ENCODE measurements at places on chromosomes 5 and 9. TPM values are rescaled to one million over a fixed set of nuclear protein-coding genes. Genes with fewer than 3 reads are reported as not detected.
A peak's percentile ranks its signal among the peaks of the same experiment; 100 is the strongest.

Gene PCDHA2
- 0.19 TPM for polyA plus RNA-seq

Gene GPX3
- polyA plus RNA-seq = 718 TPM

Gene ADRB2
- 0.13 TPM for polyA plus RNA-seq

Gene ABCA1
- polyA plus RNA-seq = 8.7 TPM

Gene TMEM174
- polyA plus RNA-seq = 0.34 TPM

Gene SH3TC2
- 0.85 TPM for polyA plus RNA-seq

GRCh38 chr5:37938076-37938852 is 98.4 kb upstream of the GDNF start:
- DNase-seq = no peak

GRCh38 chr5:135399794-135400542 is 937 bp upstream of the MACROH2A1 start:
- DNase-seq = no peak

Gene ENHO
- 0.82 TPM for polyA plus RNA-seq

Gene SLC6A18
- 1.2 TPM for polyA plus RNA-seq

DNA sequence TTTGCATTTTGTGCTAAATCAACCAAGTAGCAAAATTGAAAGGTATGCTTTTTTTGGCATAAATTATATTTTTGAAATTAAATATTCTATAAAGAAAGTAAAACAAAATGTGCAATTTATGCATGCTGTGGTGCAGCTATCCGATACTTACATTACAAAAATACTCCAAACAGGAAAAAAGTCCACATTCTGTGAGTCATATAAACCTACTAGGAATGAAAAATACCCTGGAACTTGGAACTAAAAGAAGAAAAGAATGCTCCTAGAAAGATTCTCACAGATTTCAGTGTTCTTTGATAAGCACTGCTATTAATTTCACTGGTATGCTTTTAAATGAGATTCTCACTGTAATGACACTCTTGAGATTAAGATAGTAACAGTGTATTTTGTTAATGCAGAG is 92.6 kb downstream of the OSMR start:
- DNase-seq = no peak

DNA sequence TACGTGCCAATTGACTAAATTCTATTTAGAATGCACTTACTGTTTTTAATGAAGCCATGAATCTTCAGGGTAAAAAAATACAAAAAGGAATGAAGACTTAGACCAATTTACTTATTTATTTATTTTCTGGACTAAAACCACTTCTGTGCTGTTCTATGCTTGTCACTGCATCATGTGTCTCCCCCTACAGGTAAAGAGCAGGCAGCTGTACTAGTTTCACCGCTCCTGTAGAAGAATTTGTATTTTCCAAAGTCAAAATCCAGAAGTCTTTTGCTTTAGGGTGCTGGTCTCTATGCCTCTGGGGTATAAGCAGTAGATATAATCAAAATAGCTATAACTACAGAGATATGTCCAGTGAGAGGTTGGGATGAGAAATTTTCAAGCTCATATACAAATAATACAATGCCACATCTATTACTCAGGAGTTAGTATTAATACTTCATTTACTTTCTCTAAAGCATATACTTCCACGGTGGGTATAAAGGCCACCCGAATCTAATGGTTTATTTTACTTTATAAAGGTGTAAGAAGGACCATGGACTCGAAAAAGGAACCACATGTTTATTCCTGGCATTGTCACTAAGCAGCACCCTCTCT is 591.5 kb downstream of the RAB3C start:
- DNase-seq = peak; percentile 35

DNA sequence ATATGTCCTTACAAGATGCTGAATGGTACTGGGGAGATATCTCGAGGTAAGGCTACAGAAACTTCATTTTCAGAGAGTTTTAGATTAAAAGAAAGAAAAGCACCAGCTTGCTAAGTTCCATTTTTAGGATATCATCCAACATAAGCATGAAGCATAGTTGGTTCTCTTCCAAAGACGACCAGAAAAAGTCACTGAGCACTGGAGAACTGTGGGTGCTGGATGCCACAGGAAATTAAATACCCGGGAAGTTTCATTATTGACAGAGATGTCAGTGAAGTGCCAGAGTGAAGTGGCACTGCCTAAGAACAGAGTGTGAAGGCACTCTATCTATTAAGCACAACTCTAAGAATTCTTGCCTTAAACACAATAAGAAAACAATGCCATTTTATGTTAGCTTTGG is 76.8 kb downstream of the PIK3R1 start:
- DNase-seq = no peak

GRCh38 chr5:35223787-35224395 is 6.4 kb downstream of the PRLR start:
- DNase-seq = no peak

- no peak for DNase-seq
Observed at GRCh38 chr5:27938989-27939388, 900.6 kb upstream of the CDH9 start.

DNA sequence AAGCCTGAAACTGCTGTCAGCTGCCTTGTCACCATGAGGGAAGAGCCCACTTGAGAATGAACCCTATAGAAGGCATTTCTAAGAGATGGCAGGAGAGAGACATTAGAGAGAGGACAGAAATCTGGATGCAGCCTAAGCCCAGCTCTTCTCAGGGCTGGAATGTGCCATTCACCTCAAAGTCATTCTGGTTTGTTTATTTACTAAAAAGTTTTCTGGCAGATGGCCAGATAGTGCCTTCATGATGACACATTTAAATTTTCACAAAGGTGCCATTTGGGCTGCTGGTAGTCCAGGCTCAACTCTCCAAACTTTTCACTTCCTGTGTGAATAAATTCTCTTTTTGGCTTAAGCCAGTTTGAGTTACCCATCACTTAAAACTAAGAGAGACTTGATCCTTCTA is 144.6 kb upstream of the ZNF366 start:
- DNase-seq = no peak

Gene PITX1
- not detected for polyA plus RNA-seq

DNA sequence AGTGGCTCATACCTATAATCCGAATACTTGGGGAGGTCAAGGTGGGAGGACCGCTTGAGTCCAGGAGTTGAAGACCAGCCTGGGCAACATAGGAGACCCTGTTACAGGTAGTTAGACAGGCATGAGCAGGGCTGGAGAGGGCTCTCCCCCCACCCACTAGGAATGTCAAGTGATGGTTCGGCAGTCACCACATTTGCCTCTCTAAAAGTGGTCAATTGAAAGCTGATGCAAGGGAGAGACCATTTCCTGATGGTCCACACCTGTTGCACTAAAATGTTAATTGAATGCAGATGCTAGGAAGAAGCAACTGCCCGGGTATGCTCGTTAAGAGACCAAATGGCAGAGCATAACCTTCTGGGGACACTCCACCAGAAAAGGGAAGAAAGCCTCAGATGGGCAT is 82.7 kb downstream of the SFXN1 start:
- no peak for DNase-seq

DNA sequence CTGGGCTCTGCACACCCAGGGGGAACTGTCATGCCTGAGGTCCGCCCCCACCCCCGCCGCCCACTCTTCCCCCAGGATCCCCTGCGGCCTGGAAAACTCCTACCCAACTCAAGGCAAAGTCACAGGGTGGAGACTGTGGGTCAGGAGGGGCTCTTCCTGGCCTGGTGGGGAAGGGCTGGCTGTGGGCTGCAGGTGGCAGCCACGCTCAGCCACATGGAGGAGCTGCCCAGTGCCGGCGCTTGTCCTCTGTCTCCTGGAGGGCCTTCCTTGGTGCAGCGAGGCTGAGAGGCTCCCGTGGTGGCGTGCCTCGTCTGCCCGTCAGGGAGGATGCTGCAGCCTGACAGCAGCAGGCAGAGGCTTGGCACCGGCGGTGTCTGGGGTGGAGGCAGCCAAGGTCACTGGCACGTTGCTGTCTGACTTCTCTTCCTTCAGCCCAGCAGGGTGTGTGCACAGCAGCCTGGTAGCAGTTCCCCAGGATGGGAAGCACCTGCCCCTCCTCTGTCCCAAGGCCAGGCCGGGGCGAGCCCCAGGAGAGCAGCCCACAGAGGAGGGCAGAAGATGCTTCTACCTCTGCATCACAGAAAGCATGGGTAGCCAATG is 78.1 kb downstream of the ADAMTS2 start:
- no peak for DNase-seq

DNA sequence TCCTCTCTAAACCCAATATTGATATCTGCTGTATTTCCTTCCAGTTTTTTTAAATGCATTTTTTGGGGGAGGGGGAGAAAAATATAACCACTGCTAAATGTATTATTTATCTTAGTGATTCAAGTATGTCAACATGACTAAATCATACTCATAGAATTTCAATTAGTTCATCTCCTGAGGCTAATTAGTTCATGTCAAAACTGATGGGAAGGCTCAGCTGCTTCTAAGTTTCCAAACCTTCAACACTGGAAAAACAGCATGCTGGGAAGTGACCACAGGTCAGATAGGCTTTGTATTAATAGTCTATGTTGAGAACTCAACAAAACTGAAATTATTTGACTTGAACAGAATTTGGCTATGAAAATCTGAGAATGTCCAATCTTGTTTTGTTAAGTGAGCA is 118.7 kb downstream of the TTLL11 start:
- no peak for DNase-seq

Gene HTR4
- polyA plus RNA-seq = not detected

Gene DNAI1
- polyA plus RNA-seq = 0.15 TPM

DNA sequence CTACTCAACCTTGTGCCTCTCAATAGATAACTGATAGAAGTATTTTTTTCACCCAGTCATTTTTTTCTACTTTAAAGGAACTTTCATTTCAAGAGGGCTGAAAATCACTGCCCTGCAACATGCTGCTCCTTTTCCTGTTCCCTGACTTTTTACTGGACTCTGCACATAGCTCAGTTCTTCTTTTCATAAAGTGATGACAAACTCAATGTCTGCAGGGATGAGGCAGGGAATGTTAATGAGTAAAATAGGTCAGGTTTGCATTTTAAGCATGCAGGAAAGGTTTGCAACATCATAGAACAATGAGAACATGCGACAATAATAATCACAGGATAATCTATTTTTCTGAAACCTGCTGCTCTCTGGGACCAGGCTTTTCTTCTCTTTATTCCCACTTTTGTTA is 172.2 kb upstream of the SGCD start:
- DNase-seq = no peak

DNA sequence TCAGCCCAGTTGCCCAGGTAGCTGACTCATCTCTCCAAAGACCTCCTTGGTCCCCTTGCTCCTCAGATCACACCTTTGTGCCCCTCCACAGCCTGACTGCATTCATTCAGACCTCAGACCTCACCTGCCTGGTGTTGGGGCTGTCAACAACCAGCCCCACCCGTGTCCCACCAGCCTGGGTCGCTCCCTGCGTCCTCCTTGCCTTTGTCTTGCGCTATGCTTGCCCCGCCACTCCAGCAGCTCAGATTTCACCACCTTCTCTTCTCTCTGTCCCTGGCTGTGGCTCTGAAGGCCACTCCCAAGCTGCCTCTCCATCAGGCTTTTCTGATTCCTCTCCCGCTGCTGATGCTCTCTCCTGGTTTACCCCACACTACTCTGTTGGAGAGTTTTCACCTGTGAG is 103.5 kb downstream of the MVB12B start:
- no peak for DNase-seq

Gene FCN2
- polyA plus RNA-seq = 0.31 TPM

DNA sequence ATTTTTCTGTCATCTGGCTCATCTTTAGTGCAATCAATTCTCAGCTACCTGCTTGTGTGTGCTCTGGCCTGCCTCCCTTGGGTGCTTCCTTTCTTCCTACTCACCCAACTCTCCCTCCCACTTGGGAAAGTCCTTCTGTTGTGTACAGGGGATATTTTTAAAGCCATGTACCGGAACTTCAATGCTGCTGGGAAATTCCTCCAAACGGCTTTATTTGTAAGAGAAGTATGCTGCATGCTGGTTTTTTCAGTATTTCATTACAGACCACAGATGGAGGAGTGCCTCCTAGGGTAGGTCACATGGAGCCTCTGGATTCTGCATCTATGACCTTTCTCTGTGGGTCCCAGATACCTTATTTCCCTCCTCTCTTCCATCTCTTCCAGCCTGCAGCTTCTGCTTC is 5.4 kb upstream of the HMHB1 start:
- no peak for DNase-seq

Gene OR1K1
- not detected for polyA plus RNA-seq

DNA sequence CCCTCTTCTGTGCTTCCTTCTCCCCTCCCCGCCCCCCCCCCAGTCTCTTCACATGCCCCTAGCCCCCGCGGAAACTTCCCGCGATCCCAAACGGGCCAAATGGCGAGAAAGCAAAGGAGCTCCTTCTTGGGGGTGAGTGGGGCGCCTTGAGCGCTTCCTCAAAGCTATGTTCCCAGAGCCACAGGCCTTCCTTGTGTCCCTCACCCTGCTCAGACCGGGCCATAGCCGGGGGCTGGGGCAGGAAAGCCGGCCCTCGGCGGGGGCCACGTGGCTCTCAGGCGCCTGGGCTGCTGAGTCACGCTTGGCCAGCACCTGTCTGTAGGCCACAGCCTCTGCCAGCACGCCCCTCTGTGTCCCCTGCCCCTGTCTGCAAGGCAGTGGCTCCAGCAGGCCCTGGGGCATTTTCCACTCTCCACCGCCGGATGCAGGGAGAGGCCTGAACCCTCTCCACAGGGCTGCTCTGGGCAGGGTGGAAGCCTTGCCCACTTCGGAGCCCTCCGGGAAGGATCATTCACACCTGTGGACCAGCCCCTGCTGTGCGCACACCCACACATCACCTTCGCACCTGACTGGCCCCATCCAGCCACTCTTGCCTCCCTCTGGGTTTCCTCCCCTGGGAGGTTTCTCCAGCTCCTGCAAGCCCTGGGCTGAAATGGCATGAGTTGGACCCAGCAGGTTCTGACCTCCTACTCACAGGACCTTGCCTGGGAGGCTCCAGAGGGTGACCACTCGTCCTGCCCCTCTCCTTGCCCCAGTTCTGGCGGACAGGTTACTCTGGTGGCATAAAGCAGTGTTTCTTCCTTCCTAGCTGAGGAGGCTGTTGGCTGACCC is 1.2 kb upstream of the SQSTM1 start:
- no peak for DNase-seq

DNA sequence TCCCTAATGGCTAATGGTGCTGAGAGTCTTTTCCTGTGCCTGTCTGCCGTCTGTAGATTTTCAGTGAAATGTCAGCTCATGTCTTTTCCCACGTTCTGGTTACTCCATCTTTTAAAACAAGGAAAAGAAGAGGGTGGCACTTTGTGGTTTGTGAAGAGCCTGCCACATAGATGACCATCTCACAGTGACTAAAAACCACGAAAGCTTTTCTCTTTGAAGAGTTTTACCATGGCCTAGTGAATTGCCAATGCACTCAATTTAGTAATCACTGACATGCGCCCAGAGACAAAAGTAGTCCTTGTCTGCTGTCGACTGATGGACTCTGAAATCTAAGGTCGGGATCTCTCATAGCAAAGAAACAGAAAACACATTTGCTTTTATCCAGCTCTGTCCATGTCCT is 50.4 kb downstream of the SPATA31C2 start:
- no peak for DNase-seq

DNA sequence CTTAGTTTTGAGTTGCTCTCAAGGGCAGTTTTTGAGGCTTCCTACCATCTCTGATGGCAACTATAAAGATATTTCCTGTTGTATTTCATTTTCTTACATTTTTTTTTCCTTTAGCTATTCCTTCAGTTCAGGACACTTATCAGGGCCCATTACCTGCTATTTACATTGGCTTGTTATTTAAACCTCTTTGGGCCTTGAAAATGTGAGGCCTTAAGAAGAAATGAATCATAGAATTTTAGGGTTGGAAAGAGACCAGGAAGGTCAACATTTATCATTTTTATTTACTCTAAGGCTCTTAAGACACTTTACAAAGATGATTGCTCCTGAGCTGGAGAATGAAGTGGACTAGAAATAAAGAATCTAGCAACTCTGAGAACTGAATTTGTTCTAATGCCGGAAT is 335.2 kb downstream of the DTWD2 start:
- no peak for DNase-seq

Gene OR1B1
- not detected for polyA plus RNA-seq

Gene SLC34A1
- 83.6 TPM for polyA plus RNA-seq

Gene FOXD4
- 0.20 TPM for polyA plus RNA-seq

Measured in left renal pelvis (tissue), 4 donors.